Kidney glomerular epithelial cell (primary cell): ENCODE measurements at places on chromosomes 5 and 9.

DNA sequence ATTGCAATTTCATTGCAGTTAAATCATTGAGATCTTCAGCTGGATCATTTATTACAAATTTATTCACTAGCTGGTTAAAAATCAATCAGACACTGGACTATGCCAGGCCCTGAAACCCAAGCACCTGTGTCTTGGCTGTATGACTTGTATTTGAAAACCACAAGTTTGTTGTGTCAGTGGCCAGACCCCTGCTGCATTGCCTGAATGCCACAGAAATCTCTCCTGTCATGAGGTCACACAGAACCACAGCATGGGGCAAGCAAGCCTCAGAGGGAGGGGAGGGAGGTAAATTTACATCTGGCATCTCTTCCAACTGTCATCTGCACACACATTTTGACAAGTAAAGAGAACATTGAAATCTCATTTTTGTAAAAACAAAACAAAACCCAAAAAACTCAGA lies 90.0 kb downstream of the ARRDC3 start:
- DNase-seq = peak; percentile 58

DNA sequence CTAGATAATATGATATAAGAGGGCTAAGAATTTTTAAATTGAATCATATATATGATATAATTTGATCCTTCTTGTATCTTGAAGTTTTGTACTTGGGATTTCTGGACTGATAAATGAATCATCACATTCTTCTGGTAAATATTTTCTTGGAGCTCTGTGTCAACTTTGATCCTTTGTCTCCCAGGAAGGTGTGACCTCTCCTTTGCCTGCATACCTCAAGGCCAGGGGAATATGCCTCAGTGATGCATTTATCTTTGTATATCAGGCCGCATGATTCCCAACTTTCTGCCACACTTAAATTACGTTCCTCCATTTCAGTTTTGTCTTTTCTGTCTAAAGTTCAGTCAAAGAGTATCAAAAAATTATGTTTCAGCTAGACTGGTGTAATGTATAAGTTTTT lies 101.2 kb downstream of the NLN start:
- peak; percentile 45 for DNase-seq

- no peak for DNase-seq
Measured at GRCh38 chr9:63859475-63860215, 1425.4 kb downstream of the FOXD4L5 start.

DNA sequence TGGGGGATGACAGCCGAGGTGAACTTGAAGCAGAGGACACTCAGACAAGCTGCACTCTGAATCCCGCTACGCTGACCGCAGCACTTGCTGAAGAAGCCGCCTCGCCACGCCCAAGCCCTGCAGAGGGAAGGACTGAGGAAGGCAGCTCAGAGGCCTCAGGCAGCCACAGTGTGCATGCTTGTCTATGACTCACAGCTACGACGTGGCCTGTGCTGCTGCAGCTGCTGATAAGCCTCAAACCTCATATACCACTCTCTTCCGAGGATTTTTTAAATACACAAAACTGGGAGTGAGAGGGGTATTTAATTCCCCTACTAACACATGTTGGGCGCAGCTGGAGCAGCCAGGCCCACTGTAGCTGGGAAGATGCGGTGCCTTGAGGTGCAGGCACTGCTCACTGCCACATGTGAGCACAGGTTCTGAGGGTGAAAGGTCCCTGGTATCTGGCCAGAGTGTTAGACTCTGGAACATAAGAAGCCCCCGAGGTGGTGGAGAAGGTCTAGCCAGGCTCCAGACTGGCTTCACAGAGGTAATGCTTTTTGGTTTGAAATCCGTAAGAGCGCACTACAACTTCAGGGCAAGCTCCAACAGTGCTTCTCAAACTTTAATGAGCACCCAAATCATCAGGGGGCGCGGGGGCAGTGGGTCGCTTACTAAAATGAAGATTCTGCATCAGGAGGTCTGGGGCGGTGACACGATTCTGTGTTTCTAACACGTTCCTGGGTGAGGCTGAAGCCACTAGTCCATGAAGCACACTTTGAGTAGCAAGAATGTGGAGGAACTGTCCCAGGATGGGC lies 196.8 kb downstream of the AUH start:
- DNase-seq = no peak

DNA sequence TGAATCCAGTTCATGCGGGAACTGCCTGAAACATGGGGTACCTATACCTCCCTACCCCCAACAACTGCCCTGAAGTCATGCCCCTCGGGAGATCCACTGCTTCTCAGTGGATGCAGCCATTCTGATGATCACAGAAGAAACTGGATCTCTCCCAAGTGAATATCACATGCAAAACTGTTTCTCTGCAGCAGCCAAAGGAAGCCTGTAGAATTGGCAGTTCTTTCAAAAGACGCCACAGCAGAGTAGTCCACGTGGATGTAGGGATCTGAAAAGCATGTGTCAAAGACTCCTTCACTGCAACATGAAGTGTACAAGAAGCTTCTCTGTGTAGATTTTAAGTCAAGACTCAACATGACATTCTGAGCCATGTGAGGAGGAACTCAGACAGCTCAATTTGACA lies 286.7 kb downstream of the NR3C1 start:
- no peak for DNase-seq

- no peak for DNase-seq
Measured at GRCh38 chr5:178471711-178472110, 118.5 kb downstream of the COL23A1 start.

DNA sequence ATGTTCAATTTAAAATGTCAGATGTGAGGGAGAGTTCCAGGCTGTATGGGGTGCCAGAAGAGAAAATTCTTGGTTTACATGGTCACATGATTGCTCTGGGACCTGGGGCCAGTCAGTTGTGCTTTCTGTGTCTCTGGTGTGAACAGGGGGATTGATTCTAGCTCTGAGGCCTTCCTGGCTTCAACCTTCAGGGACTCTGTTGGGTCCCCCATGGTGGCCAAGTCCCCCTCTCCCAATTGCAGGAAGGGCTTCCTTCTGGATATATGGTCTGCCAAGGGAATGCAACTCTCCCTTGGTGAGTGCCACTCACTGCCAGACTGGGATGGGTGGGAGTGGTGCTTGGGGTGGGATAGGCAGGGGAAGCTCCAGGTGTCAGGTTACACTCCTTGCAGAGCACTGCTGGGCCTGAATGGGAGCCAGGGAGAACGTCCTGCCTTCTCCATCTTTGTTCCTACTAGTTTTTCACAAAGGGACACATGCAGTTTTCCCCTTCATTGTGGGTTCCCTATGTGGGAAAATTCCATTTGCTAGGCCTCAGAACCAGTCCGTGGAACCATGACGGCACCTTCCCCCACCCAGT lies 153.2 kb downstream of the MELK start:
- DNase-seq = no peak

DNA sequence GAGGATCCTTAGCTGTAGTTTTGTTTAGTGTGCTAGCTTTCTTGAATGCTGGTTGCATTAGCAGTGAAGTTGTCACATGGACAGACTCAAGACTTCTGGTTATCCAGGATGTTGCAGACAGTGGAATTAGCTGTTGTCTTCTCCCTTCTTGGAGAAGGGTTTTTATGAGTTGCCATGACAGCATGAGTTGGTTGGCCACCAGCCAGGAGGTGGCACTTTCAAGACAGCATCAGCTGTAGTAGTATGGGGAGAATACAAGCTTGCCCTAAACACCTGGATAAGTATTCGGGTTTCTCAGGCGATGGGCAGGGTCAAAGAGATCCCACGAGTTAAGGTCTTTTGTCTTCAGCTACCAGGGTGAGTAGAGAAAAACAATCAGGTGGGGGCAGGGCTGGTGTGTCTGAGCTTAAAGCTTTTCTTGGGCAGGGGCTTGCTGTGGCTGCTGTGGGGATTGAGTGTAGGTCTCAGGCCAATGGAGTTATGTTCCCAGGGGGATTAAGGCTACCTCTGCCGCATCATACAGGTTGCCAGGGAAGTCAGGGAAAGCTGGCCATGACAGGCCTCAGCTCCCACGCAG lies 7.7 kb upstream of the C5orf47 start:
- no peak for DNase-seq

DNA sequence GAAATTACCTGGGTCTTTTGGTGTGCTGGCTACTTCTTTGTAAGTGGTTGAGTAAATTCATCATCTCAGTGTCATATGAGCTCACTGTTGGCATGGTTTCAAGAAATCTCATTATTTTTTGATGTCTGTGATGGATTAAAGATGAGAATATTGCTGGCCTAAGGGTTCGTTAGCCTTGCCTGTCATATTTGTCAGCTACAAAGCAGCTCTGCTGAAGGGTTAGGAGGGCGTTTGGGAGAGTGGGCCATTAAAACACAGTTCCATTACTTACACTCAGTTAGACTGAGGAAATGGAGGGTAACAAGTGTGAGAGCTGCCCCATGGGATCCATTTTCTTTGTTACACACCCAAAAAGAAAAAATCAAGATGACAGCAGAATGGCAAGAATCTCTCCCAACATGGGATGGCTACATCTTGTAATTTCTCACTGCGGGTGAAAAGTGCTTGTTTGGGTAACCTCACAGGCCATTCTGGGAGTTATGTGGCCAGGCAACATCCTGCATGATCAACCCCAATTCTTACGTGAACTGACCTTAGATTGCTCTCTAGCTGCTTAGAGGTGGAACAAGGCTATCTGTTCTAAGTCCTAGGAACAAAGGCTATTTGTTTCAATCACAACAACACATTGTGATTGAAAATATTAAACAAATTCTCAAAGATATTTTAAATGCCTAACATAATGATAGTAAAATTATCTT lies 609.5 kb upstream of the RGMB start:
- DNase-seq = no peak

- DNase-seq = no peak
Measured at GRCh38 chr9:123423311-123423640, 67.3 kb downstream of the CRB2 start.

- peak; percentile 35 for DNase-seq
Measured at GRCh38 chr5:141821430-141821925, 56.7 kb downstream of the PCDH1 start.

DNA sequence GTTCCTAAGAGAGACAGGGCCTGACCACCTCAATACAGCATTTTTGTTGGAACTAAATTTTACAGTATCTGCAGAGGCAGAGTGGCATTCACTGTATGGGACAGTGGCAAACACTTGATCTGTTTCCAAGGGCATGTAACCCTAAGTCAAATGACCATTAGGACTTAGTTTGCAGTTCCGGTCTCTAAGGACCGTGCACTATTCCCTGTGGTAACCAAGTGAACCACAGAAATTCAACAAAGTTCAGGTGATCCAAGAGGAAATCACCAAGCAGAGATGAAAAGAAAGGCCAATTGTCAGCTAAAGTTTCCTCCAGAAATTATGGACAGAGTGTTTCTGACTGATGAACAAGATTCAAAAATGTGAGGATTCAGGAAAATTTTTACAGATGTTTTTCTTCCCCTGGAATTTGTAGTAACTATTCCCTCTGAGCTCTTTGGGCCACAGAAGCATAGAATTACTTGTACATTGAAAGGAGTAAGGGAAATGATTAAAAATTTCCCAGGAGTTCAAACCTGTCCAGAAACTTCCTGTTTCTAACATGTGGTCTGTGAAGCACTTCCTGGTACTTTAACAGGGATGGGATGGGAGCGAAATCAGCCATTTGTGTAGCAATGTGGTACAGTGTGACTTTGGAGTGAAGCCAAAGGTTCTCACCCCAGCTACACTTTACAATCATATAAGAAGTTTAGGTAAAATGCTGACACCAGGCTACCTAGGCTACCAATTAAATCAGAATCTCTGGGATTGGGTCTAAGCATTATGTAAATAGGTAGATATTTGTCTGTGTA lies 266.1 kb upstream of the MAP3K1 start:
- no peak for DNase-seq

DNA sequence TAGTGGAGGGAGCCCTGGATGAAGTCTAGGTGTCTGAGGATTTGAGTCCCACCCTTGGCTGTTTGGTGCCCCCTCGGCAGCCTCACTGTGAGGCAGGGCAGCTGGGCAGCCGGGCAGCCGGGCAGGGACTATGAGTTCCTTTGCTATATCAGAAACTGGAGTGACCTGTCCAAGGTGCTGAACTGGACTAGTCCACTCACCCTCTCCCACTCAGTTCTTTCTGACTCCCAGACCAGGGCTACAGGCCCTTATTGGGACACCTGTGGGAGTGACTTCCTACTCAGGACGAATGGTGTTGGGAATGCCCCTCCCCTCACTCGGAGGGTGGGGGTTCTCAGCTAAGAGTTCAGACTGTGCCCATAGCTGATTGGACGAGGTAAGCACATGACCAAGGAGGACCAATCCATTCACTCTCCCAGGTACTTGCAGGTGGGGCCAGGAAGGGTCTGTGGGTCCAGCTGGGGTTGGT lies 34.1 kb upstream of the RAPGEF1 start:
- DNase-seq = peak; percentile 44

DNA sequence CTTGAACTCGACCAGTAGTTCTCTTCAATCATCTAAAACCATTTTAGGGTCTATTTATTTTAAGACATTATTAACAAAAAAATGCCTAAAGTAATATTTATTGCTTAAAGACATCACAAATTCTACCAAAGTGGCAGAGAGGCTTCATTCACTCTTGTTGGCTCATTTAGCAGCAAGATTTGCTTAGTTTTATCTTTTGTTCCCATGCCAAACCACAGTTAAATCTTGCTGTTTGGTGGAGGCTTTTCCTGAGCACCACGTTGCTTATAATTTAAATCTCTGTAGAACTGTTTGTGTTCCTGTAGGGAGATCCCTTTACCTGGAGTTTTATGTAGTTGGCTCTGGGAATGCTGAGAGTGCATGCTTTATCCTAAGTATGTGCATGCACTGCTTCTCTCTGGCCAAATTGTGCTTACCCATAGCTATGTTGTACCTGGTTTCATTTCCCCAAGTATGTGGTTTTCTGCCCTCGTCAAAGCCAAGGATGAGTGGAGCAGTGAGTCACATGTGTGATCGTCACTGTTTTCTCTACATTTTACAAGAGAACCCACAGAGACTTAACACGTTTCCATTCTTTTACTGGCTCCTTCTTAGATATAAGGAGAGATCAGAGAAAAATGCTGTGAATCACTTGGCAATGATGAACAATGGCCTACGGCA lies 42.1 kb upstream of the MAST4 start:
- no peak for DNase-seq

- peak; percentile 53 for DNase-seq
Measured at GRCh38 chr5:66958980-66959641, 237.5 kb downstream of the CD180 start.

DNA sequence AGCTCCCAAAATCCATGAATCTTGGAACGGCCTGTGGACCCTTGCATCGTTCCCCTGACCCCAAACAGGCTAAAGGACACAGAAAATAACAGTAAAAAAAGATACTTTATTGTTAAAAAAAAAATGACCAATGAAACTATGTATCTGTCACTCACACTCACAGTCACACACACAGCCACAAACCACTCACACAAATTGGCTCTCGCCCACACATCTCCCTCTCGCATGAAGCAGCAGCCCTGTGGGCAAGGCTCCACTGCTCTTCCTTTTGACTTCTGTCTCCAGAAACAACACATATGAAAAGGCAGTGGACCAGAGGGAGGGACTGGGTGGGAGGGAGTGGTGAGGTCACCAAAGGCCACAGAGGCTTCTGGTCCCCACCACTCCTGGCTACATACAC lies 56.6 kb downstream of the SLC36A1 start:
- no peak for DNase-seq
